Regular cardiac myocyte (primary cell): ENCODE measurements at places on chromosomes 4 and X. TPM values are rescaled to one million over a fixed set of nuclear protein-coding genes. Genes with fewer than 3 reads are reported as not detected.

The FREM3 gene
- total RNA-seq = under 0.01 TPM in 2 replicates

The RIBC1 gene
- total RNA-seq = 0.19 and 0.28 TPM in 2 replicates

The PRR32 gene
- not detected in 2 replicates for total RNA-seq

The GJB1 gene
- total RNA-seq = not detected in 2 replicates

The TEX11 gene
- not detected in 2 replicates for total RNA-seq

The PHKA1 gene
- 5.0 and 6.2 TPM in 2 replicates for total RNA-seq

The TLR2 gene
- total RNA-seq = 0.85 TPM in 1 of 2 replicates, not detected in the other

The PRRG1 gene
- 14.7 and 15.5 TPM in 2 replicates for total RNA-seq

The SPANXA2 gene
- not detected in 2 replicates for total RNA-seq

The PLS3 gene
- total RNA-seq = 584 and 611 TPM in 2 replicates

The SPANXA1 gene
- total RNA-seq = not detected in 2 replicates

The PCSK1N gene
- total RNA-seq = 0.19 and 0.85 TPM in 2 replicates

The BEX3 gene
- 284 and 308 TPM in 2 replicates for total RNA-seq

The FOXR2 gene
- not detected in 2 replicates for total RNA-seq

The SSX4 gene
- not detected in 2 replicates for total RNA-seq

The CXorf51A gene
- not detected in 2 replicates for total RNA-seq

The ARAP2 gene
- 0.96 and 4.2 TPM in 2 replicates for total RNA-seq

The LRP2BP gene
- 0.58 and 0.85 TPM in 2 replicates for total RNA-seq

The FGFR3 gene
- 0.56 and 1.7 TPM in 2 replicates for total RNA-seq

The CSN1S1 gene
- not detected in 2 replicates for total RNA-seq

The GAGE13 gene
- not detected in 2 replicates for total RNA-seq

The SSX1 gene
- not detected in 2 replicates for total RNA-seq

The EFHC2 gene
- total RNA-seq = 0.28 TPM in 1 of 2 replicates, not detected in the other

The CD38 gene
- total RNA-seq = under 0.01 and 0.19 TPM in 2 replicates

The BBS12 gene
- 4.6 and 7.6 TPM in 2 replicates for total RNA-seq

The ASB9 gene
- total RNA-seq = 0.38 and 0.56 TPM in 2 replicates

The DRD5 gene
- total RNA-seq = not detected in 2 replicates

The EPHA5 gene
- total RNA-seq = 5.4 and 7.1 TPM in 2 replicates

The MEPE gene
- not detected in 2 replicates for total RNA-seq

The GYPE gene
- total RNA-seq = 0.56 and 1.5 TPM in 2 replicates

The RAI2 gene
- 0.38 and 0.56 TPM in 2 replicates for total RNA-seq

The GUCY1B1 gene
- total RNA-seq = 1.7 and 3.1 TPM in 2 replicates

The HSFX4 gene
- total RNA-seq = not detected in 2 replicates

The DCAF4L1 gene
- under 0.01 and 0.19 TPM in 2 replicates for total RNA-seq

The MAGEA2B gene
- not detected in 2 replicates for total RNA-seq

The ELF2 gene
- total RNA-seq = 28.4 and 44.0 TPM in 2 replicates

The NAAA gene
- 28.5 and 43.1 TPM in 2 replicates for total RNA-seq

The PNMA5 gene
- total RNA-seq = not detected in 2 replicates

The AMTN gene
- total RNA-seq = not detected in 2 replicates

The GAGE1 gene
- not detected in 2 replicates for total RNA-seq

The FAM47E gene
- under 0.01 and 0.19 TPM in 2 replicates for total RNA-seq

The EIF4E gene
- total RNA-seq = 215 and 415 TPM in 2 replicates

The XK gene
- total RNA-seq = under 0.01 and 0.19 TPM in 2 replicates

The MAGEA2 gene
- not detected in 2 replicates for total RNA-seq

The BRS3 gene
- total RNA-seq = not detected in 2 replicates
